ENCODE measurements at places on chromosomes 12 and 14.

DNA sequence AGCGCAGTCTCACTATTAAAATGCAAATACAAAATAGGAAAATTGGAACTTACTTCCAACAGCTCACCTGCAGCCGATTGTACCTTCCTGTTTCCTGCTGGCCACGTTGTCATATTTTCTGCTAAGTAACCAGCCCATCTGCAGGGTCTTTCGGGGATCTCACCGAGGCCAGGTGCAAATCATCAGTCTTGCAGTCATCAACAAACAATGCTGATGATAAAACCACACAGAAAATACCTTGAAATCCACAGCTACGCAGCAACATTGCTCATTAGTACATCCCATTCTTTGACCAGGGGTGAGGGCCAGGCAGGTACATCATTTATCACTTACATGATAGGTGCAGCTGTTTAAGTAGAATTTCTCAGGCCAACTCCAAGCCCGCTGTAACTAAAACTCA, 406.9 kb downstream of the TMEM121 start:
- no peak overlapping the region for H3K4me3 ChIP-seq
- H3K27me3 ChIP-seq, result no peaks in the 10 kb centered on the region
- H3K36me3 ChIP-seq, result no peaks in the 10 kb centered on the region
- no peak for DNase-seq
- no peak overlapping the region for H3K27ac ChIP-seq
- H3K4me1 ChIP-seq, result no peaks in the 10 kb centered on the region

GRCh38 chr14:104138098-104138717, at the start of gene KIF26A:
Gene KIF26A (plus strand): TSS chr14:104138587. CDS start chr14:104138723, 136 bp downstream.
- no peak within 1 kb of the TSS for H3K27ac ChIP-seq
- H3K4me1 ChIP-seq, result peaks cover 43% of the 10 kb centered on the region
- peak within 1 kb of the TSS; percentile 75 for H3K4me3 ChIP-seq
- no peaks in the 10 kb centered on the region for H3K36me3 ChIP-seq

- no peaks in the 10 kb centered on the region for H3K27me3 ChIP-seq
- H3K4me1 ChIP-seq, result peaks cover 32% of the 10 kb centered on the region
- no peak overlapping the region for H3K4me3 ChIP-seq
- H3K27ac ChIP-seq, result peak overlapping the region; percentile 90
Observed at GRCh38 chr14:101315802-101316296, 245.4 kb upstream of the DIO3 start.

DNA sequence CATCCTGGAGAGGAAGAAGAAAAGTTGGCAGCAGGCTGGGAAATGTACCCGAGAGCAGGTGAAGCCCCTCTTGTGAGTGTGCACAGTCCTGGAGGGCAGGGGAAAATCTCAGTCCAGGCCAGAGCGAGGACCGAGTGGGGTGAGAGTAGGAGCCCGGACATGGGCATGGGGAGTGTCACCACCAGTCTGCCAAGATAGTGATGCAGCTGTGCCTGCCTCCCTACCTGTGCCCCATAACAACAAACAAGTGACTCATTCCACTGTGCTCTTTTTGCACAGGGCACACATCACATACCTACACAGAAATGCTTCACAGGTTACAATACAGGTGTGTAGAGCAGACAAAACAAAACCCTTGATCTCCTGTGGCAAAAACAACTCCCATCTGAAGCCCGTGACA, 205.9 kb upstream of the PELI2 start:
- H3K27ac ChIP-seq, result no peak overlapping the region
- no peaks in the 10 kb centered on the region for H3K36me3 ChIP-seq
- no peak for DNase-seq
- no peak overlapping the region for H3K4me3 ChIP-seq

All from hepatocyte (in vitro differentiated cells).